ENCODE measurements at places on chromosomes 7 and 10.
A peak's percentile ranks its signal among the peaks of the same experiment; 100 is the strongest.

- DNase-seq, result no peak
Measured at GRCh38 chr7:92644406-92645113, 54.4 kb upstream of the FAM133B start.

- DNase-seq, result no peak
Measured at GRCh38 chr7:23093111-23093510, 12.5 kb upstream of the KLHL7 start.

DNA sequence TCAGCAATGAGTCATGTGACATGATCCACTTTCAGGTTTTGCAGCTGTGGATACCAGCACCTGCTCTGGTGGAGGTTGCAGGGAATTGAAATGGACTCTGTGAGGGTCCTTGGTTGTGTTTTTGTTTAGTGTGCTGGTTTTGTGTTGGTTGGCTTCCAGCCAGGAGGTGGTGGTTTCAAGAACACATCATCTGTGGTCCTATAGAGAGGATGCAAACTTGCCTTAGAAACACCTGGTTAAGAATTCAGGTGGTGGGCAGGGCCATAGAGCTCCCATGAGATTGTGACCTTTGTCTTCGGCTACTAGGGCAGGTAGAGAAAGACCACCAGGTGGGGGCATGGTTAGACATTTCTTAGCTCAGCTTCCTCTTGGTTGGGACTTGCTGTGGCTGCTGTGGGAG is 59.2 kb upstream of the CYP2C9 start:
- no peak for DNase-seq

DNA sequence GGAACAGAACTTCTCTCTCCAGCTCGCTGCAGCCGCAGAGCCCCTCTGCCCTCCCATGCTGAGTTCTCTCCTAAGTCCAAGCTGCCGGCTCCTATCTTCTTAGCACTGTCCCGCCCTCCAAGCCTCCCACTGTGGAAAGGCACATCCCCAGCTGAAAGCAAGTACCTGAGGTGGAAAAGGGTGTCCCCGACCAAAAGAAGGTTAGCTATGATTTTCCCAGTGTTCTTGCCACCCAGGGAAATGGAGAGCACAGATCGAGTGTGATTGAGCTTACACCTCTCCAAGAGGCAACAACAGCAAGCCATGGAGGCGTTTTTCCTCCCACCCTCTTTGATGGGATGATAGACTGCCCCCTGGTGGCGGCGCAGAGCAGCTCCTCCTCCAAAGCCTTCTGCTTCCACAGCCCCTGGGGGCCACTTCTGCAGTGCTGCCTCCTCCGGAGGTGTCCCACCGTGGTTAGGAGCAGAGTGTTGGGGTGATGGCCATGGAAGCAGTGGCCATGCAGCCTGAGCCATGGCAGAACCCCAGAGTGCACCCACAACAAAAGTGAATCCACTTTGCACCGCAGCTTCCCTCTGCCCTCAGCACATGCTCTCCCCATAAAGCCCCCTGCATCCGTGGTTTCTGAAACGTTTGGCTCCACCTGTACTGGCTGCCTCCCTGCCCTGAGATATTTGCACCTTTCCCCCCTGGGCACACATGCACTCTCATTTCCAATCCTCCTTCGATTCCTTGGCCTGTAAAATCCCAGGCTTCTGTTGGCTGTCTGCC is 143.1 kb upstream of the STK17A start:
- peak; percentile 37 for DNase-seq

DNA sequence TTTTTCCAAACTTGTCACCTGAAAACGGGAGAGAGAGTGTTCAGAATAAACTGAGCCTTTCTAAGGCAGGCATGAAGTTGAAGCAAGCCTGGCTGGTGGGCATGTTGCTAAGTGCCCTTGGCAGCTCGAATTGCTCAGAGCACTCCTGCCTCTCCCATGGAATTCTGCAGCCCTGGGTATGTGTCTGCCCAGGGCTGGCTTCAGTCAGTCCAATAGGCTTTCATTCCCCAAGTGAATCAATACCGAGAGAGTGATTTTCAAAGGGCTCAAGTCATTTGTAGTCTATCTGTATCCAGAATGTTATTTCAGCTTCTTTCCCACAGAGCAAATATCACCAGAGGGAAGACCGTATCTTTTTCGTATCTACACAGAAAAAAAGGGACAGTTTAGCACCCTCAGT is 415.5 kb upstream of the COBL start:
- DNase-seq, result no peak

DNA sequence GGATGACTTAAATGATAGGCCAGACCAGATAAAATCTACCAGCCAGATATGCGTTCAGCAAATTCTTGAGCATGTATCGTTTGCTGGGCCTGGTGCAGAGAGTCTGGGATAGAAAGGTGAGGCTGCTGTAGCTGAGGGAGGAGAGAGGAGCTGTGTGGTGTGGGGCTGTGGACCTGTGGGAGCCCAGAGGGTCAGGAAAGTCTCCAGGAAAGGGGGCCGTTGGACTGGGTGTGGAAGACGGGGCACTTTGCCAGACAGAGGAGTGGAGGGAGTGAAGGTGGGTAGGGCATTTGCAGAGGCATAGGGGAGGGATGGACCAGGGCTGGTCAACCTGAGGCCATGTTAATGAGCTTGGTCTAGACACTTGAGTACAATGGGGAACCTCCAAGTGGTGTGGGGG is 124.7 kb upstream of the UNC5B start:
- DNase-seq, result no peak

DNA sequence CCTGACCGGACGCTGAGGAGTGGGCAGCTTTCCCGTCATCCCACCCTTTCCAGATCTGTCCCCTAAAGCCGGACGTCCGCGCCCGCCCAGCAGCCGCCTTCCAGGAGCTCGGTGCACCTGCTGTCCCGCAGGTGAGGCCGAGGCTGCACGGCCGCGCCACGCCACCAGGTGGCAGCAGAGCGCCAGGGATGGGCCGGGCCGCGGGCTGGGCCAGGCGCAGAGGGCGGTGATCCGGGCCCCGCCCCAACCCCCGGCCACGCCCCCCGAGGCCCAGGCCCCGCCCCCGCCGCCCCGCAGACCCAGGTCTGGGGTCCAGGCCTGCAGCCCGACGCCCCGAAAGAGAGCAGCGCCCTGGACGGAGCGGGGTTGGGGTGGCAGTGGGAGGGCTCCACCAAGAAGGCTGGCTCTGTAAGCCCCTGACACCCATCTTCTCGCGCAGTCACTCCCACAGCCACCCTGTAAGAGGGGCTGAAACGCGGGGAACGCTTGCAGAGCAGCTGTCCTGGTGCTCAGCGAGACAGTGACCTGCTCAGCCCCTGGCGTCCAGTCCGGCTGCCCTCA is 32.2 kb downstream of the FOXL3 start:
- DNase-seq, result peak; percentile 80

DNA sequence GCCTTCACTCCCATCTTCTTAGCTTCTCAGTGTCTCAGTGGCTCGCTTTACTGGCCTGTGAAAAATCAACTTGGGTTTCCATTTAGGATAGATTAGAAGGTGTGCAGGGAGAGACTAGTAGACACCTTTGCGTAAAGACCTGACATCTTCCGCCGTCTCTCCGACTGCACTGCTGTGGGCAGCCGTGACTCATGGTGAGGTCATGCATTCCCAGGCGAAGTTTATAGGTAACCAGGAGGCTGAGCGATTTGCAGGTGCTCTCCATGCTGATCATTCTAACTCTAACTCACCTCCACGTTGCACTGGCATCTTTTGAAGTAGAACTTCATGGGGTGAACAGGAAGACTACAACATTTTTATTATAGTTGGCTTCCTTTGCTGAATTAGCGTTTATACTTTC is 68.0 kb upstream of the ZNF438 start:
- no peak for DNase-seq

GRCh38 chr10:48444861-48445841 is 138.7 kb downstream of the MAPK8 start:
- DNase-seq, result no peak

GRCh38 chr7:77831953-77832352 is 33.4 kb downstream of the PHTF2 start:
- no peak for DNase-seq

DNA sequence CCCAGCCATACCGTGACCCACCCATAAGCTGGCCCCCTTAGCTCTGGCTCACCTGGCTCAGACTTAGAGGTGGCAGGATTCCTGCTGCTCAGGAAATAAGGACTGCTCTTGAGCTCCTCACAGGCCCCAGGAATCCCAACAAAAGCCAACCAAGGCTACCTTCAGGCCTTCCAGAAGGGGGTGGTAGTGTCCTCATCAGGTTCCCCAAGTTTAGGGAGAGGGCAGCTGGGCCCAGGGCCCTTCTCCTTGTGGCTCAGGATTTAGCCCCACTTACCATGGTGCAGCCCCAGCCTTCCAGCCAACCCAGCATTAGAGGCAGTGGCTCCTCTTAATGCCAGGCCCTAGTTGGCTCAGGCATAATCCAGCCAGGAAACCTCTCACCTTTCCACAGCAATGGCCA is 23.5 kb downstream of the NPFFR1 start:
- no peak for DNase-seq

GRCh38 chr7:147639037-147639436 is 951.5 kb upstream of the C7orf33 start:
- no peak for DNase-seq
